ENCODE measurements at places on chromosomes 1 and 21.

GRCh38 chr1:10975567-10976326 is 36.7 kb upstream of the TARDBP start:
- DNase-seq: peak; percentile 73

- DNase-seq: no peak
Measured at GRCh38 chr1:27405074-27405473, 12.7 kb downstream of the GPR3 start.

GRCh38 chr21:42411197-42411869 is 7.6 kb downstream of the UBASH3A start:
- DNase-seq: no peak

- DNase-seq: no peak
Measured at GRCh38 chr1:40245686-40246085, 2.1 kb upstream of the TMCO2 start.

GRCh38 chr1:208538587-208538986 is 294.4 kb upstream of the PLXNA2 start:
- DNase-seq: no peak

- no peak for DNase-seq
Measured at GRCh38 chr1:156491151-156491949, 9.2 kb downstream of the MEF2D start.

DNA sequence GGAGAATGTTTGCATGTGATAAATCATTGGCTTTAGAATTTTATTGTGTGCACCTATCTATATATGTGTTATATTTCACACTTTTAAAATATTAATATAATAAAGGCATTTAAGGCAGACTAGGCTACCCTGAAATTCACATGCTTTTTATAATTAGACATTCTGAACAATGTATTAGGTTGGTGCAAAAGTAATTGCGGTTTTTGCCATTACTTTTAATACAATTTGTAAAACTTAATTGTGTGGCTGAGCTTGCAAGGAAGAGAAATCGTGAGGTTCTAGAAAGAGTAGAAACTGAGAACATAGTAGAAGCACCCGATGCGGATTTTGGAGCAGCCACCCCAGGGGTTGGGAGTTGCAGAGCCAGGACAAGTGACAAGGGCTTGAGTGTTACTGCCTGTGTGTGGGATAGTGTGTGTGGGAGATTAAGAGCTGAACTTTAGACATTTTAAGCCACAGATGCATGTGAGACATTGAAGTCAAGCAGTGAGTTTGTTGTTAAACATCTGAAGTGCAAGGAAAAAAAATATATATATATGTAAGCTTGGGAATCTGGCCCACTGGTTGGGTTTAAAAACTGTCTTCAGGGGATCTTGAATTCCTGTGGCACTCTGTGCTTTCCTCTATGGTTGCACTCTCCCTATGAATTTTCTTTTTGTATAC is 244.5 kb downstream of the TM2D1 start:
- no peak for DNase-seq

Data from AG04449 (cell line).